T-helper 17 cell (primary cell): ENCODE measurements at places on chromosomes 3 and 15. TPM values are rescaled to one million over a fixed set of nuclear protein-coding genes. Genes with fewer than 3 reads are reported as not detected.

DNA sequence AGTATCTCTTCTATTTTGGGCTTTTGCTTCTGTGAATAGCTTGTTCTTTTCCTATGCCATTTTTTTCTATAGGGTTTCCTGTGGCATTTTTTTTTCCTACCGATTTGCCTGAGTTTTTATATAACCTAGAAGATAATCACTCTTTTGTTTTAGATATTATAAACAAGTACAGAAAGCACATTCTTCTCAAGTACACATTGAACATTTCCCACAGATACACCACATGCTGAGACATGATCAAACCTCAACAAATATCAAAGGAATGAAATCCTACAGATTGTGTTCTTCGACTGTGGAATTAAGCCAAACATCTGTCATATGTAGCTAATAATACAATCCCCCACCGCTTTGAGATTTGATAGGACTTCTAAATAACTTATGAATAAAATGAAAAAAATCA lies 9.1 kb upstream of the FEM1B start:
- DNase-seq = no peak

GRCh38 chr3:94226078-94226477 lies 163.2 kb downstream of the NSUN3 start:
- no peak for DNase-seq

Gene INSYN1
- total RNA-seq = not detected

- peak; percentile 18 for DNase-seq
These were observed 792 bp downstream of the ATP13A3 start for GRCh38 chr3:194485881-194486539.

Gene ACAN
- not detected for total RNA-seq

GRCh38 chr3:114427285-114428043 lies 133.6 kb downstream of the TIGIT start:
- no peak for DNase-seq

DNA sequence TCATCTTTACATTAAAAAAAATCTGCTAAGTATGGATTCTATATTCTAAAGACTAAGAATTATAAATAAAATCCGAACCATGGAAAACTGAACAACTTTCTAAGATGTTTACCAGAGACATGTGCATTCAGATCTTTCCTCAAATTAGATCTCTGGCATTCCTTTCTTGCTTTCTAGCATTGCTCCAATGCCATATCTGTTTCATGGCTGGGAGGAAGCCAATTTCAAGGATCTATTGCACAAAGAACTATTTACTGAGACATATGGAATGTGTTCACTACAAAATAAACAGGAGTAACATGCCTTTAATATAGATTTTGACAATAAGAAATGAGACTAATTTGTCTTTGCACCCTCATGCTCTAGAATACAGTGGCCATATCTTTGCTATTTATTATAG lies 45.1 kb upstream of the NANOGP8 start:
- DNase-seq = no peak

Gene DPH3
- total RNA-seq = 22.8 TPM

Gene ADPRH
- 3.6 TPM for total RNA-seq

DNA sequence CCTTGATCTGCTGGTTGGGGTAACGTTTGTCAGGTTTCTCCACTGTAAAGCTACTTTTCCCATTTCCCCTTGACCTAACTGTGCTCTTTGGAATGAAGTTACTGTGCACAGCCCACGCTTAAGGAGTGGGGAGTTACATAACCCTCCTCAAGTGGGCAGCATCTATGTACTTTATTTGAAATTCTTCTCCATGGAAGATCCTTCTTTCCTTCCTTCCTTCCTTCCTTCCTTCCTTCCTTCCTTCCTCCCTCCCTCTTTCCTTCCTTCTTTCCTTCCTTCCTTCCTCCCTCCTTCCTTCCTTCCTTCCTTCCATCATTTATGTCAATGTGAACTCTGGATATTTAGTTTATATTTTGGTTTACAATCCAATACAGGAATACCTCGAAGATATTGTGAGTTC lies 77.1 kb upstream of the TRA2B start:
- DNase-seq = no peak

GRCh38 chr3:45612918-45613602 lies 18.5 kb downstream of the LIMD1 start:
- DNase-seq = no peak

DNA sequence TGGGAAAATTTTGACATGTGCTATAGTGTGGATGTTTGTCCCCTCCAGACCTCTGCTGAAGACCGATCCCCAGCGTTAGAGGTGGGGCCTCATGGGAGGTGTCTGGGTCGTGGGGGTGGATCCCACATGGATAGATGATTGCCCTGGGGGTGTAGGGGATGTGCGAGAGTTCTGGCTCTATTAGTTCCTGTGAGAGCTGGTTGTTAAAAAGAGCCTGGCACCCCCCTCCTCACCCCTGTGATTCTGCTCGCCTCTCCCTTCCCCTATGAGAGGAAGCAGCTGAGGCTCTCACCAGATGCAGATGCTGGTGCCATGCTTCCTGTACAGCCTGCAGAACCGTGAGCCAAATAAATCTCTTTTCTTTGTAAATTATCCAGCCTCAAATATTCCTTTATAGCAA lies 67.4 kb downstream of the ATP10A start:
- DNase-seq = no peak

- no peak for DNase-seq
These were observed 12.2 kb upstream of the VIPR1 start for GRCh38 chr3:42490243-42490642.

Gene LRRK1
- 2.1 TPM for total RNA-seq

Gene CGNL1
- not detected for total RNA-seq

GRCh38 chr3:132418916-132419315 lies 1.6 kb downstream of the DNAJC13 start:
- no peak for DNase-seq

GRCh38 chr3:9361691-9362388 lies 1.0 kb upstream of the THUMPD3 start:
- no peak for DNase-seq

Gene DISP2
- 0.03 TPM for total RNA-seq

- no peak for DNase-seq
These were observed 45.2 kb upstream of the GOLGA8B start for GRCh38 chr15:34628577-34629152.

DNA sequence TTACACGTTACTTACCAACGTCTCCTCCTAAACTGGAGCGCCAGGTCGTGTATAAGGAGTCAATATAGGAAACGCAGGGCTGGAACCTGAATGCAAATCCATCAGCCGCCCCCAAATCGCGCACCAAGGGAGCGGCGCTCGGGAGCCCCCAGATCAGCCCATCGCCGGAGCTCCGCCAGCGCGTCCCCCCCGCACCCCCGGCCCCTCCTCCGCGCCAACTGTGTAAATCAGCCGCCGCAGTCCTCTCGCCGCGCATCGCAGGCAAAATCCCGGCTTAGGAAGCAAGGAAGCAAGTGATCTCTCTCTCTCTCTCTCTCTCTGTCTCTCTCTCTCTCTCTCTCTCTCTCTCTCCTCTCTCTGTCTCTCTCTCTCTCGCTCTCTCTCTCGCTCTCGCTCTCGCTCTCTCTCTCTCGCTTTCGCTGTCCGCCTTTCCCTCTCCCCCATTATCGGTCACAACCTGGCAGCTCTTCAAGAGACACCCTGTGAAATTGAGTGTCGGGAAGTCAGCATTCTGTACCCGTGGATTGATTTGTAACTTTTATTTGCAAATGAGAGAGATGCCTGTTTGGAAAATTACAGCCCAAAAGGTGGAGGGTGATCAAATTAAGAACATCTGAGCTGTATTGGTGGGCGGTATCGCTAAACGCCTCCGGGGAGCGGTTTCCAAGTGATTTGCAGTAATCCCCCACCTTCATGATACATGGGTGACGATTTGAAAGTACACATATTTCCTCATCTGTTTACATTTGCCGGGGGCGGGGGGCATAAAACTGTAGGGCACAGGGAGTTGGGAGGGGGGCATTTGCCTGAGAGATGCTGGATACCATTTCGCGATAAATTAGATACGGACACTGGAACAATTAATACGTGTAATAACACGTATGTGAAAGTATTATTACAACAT lies 645 bp upstream of the SLITRK3 start:
- DNase-seq = no peak

Gene STOML1
- 5.6 TPM for total RNA-seq

DNA sequence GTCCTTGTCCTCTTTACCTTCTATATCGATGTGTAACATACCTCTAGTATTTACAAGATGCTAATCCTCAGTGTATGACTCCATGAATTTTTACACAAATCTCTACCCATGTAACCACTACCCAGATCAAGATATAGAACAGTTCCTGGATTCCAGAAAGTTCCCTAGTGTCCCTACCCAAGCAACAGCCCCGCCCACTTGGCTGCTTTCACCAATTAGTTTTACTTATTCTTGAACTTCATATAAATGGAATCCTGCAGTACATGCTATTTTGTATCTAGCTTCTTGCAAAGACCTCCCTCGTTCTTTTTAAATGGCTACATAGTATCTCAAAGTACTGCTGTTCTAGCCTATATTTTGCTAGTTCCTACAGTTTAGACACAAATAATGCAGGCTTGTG lies 33.0 kb downstream of the CD276 start:
- DNase-seq = no peak

- DNase-seq = no peak
These were observed 109.6 kb upstream of the PHLDB2 start for GRCh38 chr3:111749171-111750170.
